ENCODE measurements at places on chromosomes 12 and 14.

- no peak for DNase-seq
Observed at GRCh38 chr12:46983393-46983793, 96.0 kb upstream of the PCED1B start.

- DNase-seq, result no peak
Observed at GRCh38 chr12:78308701-78309100, 478.0 kb downstream of the NAV3 start.

DNA sequence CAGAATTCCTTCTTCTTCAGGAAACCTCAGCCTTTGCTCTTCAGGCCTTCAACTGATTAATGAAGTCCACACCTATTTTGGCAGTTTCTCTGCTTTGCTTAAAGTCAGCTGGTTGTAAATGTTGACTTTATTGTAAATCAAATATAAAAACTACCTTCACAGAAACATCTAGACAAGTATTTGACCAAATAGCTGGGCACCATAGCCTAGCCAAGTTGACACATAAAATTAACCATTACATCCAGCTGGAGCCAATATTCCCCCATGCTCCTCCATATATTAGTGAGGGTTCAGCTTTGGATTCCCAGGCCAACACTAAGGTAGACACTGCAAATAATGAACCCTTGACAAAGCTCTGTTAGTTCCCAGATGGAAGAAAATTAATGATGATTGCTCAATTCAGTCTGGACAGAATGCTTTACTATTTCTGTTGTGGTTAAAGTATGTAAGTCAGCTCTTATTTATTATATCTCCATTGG is 125.5 kb downstream of the ZFP36L1 start:
- no peak for DNase-seq

GRCh38 chr12:131909081-131909751 is 14.8 kb downstream of the ULK1 start:
- DNase-seq, result no peak

DNA sequence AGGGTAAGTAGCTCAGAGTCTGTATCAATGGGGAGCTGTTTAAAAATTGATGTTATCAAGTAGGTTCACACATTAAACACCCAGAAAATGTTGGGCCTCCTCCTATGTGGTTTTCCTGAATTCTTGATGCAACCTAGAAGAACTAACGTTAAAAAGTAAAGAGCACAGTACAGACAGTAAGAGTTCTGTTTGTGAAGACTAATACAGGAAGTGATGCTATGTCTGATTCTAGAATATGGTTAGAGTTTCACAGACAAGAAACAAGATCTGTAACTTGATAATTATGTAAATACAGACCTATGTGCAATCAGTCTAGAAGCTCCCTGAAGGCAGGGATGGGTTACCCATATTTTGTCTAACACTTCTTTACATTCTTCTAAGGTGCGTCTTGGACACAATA is 214.9 kb upstream of the BTG1 start:
- DNase-seq, result no peak

DNA sequence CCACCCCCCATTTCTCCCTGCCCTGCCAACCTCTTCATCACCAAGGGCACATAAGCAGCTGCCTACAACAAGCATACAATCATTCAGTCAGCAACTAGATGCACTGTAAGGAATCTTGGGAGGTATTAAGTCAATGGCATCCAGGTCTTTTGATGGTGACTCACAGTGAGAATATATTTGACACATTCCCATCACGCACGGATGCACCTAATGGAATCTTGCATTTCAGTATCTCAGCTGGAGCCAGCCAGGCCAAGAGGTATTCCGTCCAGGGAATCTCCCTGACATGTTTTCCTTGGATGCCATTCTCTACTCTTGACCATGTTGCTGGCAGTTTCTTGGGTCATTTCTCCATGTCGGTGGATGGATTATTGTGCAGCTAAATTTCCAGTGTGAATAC is 73.9 kb upstream of the CAPRIN2 start:
- DNase-seq, result no peak

DNA sequence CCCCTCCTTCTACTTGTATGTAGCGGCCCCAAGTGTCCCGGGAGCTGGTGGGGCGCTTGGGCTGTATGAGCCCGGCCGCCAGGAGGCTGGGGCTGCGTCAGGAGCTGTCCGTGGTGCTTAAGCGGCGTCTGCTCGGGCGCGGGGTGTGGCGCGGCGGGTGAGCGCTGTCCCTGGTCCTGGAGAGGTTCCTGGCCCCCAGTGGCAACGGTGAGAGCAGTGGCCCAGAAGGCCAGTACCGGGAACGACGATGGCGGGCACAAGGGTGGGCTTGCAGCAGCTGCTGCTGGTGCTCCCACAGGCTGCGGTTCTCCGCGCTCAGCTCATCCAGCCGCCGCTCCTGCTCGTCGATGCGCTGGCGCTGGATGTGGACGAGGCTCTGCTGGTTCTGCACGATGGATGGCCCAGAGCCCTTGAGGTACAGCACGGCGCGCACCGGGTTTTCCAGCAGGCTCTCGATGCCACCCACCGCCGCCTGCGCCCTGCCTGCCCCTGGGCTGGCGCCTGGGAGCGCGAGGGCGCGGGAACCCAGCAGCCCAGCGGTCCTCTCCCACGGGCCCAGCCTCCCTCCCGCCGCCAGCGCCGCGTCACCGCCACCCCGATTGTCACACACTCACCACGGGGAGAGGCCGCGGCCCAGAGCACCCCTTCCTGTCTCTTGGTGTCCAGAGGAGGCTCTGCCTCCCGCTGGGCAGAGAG is 41.9 kb upstream of the FKBP4 start:
- DNase-seq, result no peak

GRCh38 chr12:132718644-132719043 is 8.0 kb downstream of the PGAM5 start:
- DNase-seq, result no peak

- no peak for DNase-seq
Observed at GRCh38 chr12:67826946-67827720, 162.1 kb upstream of the IFNG-AS1 start.

- DNase-seq, result peak; percentile 11
Observed at GRCh38 chr12:32515137-32515873, 115.9 kb downstream of the FGD4 start.

DNA sequence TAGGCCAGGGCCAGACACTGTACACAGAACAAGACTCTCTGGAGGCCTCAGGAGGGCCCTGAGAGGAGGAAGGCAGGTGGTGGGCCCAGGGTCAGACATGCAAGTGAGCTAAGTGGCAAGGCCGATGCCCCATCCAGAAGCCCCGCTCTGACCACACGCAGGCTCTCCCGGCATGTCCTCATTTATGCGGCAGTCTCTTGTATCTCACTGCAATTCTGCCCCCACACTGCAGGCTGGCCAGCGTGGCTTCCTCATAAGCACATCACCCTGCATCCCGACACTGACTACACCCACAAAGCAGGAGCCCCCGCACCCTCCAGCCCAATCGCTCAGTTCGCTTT is 17.5 kb downstream of the SSH1 start:
- no peak for DNase-seq

DNA sequence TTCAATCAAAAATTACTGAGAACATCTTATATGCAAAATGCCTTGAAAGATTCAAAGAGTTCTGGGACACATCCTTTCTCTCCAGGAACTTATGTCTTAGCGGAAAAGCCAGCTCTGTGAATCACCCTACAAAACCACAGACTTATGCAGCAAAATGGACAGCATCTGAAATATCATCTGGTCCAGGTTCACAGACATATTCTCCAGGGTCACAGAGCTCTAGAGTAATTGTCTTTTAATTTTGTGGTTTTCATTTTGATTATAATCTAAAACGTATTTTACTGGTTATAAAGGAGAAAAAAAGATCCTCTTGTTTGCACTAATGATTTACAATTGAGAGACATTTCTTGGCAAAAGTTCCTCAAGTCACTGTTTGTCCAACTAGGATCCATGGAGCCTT is 246.2 kb downstream of the MSRB3 start:
- DNase-seq, result no peak

DNA sequence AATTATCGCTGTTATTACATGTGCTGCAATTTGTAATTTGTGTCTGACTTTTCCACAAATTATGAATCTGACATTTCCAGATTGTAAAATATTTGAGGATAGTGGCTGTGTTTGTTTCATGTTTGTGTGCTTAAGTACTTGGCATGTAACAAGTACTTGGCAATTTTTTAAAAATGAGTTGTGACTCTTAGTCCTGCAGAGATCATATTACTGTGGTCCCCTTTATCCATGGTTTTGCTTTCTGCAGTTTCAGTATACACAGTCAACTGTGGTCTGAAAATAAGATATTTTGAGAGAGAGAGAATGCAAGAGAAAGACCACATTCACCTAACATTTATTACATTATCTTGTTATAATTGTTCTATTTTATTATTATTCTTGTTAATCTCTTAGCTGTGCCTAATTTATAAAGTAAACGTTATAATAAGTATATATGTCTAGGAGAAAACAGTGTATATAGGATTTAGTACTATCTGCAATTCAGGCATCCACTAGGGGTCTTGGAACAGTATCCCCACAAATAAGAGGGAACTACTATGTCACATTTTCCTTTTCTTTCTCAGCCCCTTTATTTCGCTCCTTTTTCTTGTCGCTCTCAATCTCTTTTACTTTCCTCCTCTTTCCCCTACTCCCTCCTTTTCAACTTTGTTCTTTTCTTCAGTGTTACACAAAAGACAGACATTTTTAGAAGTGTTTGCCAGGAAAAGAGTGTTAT is 176.1 kb downstream of the FUT8 start:
- DNase-seq, result no peak

GRCh38 chr14:22184157-22184829 is 404.7 kb downstream of the DAD1 start:
- DNase-seq, result no peak

DNA sequence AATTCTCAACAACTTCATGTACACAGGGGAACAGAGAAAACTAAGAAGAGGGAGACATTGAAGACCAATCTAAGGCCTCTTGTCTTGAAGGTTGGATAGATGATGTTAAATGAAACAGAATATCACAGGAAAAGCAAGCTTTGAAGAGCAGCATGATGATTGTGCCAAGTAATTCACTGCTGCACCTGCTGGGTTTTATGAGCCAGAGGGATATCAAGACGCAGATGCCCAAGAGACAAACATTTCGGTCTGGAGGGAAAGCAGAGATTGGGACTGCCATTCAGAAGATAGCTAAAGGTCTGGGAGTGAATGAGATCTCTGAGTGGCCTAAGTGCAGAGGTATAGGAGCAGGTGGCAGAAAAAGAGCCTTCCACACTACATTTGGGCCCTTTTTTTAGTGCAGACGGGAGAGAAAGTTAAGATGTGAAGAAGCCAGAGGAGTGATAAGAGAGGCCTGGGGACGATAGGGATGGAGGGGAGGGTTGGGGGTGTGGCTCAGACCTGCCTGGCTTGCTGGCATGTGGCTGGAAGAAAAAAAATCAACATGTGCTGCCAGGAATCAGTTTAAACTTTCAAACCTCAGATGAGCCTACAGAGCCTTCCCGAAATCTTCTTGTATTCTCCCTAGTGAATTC is 200.6 kb downstream of the AEBP2 start:
- DNase-seq, result no peak

DNA sequence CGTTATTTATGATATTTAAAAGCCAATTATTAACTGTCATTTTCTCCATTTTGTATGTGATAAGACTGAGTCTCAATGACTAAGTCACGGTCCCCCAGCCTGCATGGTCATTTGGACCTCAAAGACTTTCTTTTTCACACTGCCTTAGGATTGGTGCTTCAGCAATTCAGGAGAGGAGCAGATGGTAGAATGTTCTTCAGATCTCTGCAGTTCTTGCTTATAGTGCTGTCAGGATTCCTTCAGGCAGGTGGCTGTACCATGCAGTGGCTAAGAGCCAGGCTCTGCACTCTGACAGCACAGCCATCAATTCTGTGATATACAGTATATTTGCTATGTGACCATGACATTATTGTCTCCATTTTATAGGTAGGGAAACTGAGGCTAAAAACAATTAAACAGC is 18.7 kb downstream of the SSPN start:
- no peak for DNase-seq

GRCh38 chr12:108668063-108668462 is 34.4 kb upstream of the SELPLG start:
- DNase-seq, result no peak

GRCh38 chr12:59734371-59734770 is 138.5 kb downstream of the SLC16A7 start:
- peak; percentile 24 for DNase-seq

DNA sequence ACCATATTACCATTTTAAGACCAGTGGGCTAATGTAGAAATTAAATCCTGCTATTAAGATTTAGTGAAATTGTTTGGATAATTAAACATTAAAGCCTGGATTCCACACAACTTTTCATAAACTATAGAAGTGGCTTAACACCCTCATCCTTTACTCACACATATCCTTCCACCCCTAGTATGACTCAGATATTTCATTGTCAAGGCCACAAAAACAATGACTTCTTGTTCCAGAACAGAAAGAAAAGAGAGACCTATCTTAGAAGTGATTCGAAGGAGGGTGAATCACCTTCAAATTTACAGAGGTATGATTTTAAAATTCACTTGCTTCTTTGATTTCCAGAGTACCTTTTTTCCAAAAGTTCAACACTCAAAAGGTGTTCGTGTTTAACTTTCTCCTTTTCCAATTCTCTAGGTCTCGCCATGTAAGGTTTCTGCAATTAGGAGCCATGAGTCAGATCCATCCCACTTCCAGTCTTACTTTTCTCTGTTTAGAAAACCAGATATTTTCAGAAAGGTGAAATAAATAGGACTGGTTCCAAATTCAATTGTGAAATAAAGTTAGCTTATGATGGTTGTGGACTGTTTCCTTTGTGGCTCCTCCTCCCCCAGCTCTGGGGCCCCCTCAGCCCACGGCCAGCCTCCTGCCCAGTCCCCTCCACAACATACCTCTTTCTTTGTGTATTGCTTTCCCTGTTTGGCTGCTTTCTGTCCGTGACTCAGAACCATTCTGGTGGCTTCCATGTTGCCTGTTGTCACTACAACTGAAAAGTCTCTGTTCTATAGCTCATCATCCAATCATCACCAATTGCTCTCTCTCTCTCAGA is 24.6 kb upstream of the MGP start:
- no peak for DNase-seq

- DNase-seq, result no peak
Observed at GRCh38 chr12:116959198-116959460, 48.4 kb downstream of the FBXW8 start.

- DNase-seq, result no peak
Observed at GRCh38 chr12:95633049-95633731, 81.9 kb upstream of the USP44 start.

DNA sequence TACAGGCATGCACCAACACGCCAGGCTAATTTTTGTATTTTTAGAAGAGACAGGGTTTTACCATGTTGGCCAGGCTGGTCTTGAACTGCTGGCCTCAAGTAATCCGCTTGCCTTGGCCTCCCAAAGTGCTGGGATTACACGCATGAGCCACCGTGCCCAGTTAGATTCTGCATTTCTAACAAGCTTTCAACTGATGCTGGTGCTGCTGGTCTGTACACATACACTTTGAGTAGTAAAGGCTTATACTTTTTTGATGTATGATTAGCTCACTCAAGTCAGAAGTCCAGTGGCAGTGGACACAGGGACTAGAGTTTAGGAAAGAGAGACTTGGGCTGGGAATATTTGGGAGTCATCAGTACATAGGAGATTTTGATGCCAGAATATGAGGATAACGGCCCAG is 2.2 kb upstream of the TBC1D15 start:
- DNase-seq, result no peak

Measured in NCI-H510A treated with DMSO at 0.1 percent for 48 hours (cell line).